ENCODE measurements at places on chromosomes 11 and 22. TPM values are rescaled to one million over a fixed set of nuclear protein-coding genes. Genes with fewer than 3 reads are reported as not detected.

OTOG gene
- polyA plus RNA-seq: not detected

EXPH5 gene
- 3.8 TPM for polyA plus RNA-seq

- peak overlapping the region; percentile 24 for H3K27ac ChIP-seq
- H3K27me3 ChIP-seq: no peaks in the 10 kb centered on the region
- H3K4me3 ChIP-seq: no peak overlapping the region
- no peak for DNase-seq
- H3K4me1 ChIP-seq: peaks cover 26% of the 10 kb centered on the region
Measured at GRCh38 chr11:118837868-118838267, 45.8 kb upstream of the CXCR5 start.

- H3K4me3 ChIP-seq: no peak overlapping the region
- H3K27me3 ChIP-seq: no peaks in the 10 kb centered on the region
- DNase-seq: no peak
- H3K36me3 ChIP-seq: peaks cover 13% of the 10 kb centered on the region
- no peak overlapping the region for H3K27ac ChIP-seq
Measured at GRCh38 chr11:70207531-70208131, 4.5 kb downstream of the FADD start.

All from GM12878 (cell line).